Activated CD4-positive, alpha-beta T cell treated with anti-CD3 and anti-CD28 coated beads, Interleukin-2, amount 50 U/mL, for 48 hours (primary cell): ENCODE measurements at places on chromosomes 5 and 9.
A peak's percentile ranks its signal among the peaks of the same experiment; 100 is the strongest.

GRCh38 chr5:468401-468800 lies 25.4 kb downstream of the EXOC3 start:
- no peak for DNase-seq

- DNase-seq: no peak
These were observed 107.6 kb upstream of the PITX1 start for GRCh38 chr5:135141303-135142268.

GRCh38 chr5:181098762-181099601 lies 32.0 kb downstream of the OR2V1 start:
- DNase-seq: no peak

DNA sequence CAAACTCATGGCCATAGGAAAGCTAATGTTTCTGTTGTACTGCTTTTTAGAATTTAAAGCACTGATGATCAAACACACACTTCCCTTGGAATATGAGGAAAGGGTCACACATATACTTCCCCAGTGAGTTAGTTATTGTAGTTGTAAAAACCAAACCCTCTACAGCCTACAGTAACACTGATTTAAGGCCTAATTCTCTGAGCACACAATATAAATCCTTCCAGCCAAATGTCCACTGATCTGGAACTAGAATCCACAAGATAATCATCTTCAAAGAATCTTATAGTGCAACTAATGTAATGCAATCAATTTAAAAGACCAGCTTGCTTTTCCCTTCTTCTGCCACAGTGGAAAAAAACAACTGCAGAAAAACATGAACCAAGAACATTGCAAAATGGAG lies 219.3 kb downstream of the CAAP1 start:
- DNase-seq: no peak

GRCh38 chr9:109872901-109873300 lies 92.9 kb downstream of the PALM2AKAP2 start:
- DNase-seq: no peak

DNA sequence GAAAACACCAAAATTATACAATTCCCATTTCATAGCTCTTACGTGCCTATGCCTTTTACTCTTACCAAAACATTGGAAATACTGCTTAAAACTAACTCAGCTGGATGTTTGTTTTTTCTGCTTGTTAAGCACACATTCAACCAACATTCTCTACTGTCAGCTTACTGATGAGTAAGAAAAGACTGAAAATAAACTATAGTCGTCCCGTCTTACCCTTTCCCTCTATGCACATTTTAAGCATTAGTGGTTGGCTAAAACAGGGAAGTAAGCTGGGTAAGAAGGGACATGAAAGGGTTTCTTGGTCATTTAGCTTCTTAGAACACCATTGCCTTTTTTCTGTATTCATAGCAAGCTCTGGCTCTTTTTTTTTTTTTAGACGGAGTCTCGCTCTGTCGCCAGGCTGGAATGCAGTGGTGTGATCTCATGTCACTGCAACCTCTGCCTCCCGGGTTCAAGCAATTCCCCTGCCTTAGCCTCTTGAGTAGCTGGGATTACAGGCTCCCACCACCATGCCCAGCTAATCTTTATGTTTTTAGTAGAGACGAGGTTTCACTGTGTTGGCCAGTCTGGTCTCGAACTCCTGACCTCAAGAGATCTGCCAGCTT lies 232.1 kb upstream of the PCSK5 start:
- DNase-seq: no peak

- no peak for DNase-seq
These were observed 40.3 kb upstream of the BARHL1 start for GRCh38 chr9:132541870-132542830.

DNA sequence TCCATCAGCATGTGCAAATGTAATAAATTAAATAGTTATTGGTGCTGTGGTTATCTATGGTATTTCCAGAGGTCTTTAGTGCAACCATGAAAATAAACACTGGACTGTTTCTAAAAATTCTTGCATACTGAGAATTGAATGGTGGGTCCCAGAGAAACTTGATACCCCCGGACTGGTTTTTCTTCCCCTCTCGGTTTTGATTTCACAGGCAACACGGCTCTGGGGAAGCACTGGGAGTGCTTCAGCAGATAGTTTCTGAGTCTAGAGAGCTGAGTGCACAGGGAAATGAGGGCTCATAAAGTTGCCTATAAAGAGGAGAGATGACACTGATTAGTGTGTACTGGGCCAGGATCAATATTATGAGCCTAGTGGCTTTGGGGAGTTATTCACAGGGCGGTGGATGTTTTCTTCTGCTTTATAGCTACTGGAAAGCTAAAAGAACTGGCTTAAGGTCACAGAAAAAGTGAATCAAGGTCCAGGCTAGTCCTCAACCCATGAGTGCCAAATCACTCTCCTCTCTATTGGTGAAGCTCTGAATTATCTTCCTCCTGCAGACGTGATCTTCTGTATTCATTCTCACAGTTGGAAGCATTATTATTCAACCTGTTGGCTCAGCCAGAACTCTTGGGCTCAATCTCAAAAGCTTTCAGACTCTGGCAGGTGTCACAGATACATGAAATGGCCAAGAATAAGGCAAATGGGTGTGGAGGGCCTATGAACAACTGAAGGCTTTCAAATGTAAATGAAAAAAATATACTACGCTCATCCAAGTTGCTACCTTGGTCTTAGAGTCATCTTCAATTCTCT lies 170.2 kb upstream of the HMHB1 start:
- DNase-seq: no peak

DNA sequence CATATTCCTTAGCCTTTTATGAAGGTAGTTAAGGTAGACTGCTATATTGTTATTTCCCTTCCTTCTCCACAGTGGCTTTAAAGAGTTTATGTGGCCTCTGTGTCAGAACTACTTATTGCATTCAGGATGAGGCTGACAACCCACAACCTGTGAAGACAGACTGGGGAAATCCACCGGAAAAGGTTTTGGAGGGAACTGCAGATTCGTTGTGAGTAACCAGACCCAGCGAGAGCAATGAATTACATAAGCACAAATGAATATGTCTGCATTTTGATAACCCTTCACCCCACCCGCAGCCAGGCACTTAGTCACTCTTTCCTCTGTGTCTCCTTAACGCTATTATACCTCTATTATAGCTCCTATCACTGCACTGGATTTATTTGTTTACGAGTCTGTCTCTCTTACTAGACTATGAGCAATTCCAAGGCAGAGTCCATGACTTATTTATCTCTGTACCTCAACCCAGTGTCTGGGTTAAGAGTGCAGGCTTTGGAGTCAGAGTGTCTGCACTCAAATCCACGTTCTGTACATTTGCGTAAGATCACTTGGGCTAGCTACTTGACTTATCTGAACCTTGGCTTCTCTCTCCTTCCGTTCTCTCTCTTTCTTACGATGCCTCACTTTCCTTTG lies 19.2 kb downstream of the KCTD16 start:
- DNase-seq: peak; percentile 65

DNA sequence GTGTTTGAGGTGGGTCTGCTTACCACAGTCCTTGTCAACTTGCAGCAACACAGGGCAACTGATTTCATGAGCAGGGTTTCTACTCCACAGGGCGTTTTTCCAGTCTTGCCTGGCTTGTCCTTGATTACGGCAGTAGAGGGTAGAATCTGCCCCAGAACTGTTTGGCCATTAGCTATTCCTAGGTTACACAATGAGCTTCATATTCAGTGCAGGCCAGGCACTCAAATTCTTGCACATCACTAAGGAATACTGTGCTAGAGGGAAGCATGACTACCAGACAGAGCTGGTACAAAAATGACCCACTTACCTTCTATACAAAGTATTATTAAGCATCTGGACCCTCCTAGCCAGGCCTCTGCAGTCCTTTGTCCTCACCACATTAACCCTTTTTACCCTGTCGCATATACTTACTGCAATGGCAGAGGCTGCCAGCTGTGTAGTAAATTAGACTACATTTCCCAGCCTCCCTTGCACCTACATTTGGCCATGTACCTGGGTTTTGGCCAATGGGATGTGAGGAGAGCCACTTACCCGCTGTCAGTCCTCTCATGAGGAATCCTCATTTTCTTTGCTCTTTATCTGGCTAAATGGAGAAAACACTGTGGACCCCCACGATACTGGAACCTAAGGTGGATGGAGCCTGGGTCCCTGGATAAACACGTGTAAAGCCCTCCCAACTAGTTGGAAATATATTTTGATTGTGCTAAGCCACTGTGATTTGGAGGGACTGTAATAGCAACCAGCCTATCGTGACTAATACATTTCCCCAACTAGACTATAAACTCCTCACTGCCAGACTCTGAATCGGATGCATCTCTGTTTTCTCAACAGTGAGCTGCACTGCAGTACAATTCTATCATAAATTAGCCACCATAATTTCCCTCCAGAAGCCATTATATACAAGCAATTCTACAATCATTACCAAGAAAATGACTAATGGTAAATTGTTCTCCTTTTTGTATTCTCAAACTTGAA lies 218.7 kb downstream of the GLIS3 start:
- DNase-seq: no peak

DNA sequence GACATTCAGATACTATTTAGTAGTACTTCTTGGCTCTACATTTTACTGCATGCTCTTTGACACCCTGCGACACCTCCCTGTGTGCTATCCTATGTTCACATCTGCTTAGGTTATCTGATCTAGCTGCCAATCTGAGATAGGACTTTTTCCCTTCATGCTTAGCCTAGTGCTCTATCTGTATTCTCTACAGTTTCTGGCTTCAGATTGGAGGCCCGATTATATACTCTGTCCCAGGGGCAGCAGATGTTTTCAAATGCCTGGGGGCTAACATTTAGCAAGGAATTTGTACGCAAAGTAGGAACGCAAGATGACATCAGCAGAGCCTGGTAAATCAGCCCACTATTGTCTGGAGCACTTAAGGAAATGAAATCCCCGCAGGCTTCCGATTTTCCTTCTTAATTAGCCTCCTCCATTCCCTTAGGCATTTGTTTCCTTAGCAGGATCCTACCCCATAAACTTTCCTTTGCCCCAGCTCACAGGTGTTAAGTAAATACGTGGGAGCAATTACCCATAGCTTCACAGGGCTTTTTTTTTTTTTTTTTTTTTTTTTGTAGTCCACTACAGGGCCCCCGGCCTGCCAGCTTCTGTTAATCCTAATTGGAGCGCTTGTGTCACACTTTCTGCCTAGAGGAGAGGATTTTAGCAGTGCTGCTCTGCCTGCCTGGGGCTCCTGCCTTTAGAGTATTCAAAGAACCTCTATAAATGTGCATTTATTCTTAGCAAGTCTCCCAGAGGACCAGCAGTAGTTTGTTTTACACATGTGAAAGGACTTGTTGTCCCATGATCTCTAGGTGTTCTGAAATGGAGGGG lies 61.1 kb upstream of the LPAR1 start:
- no peak for DNase-seq

GRCh38 chr5:169576181-169576598 lies 7.4 kb upstream of the SPDL1 start:
- DNase-seq: no peak

- no peak for DNase-seq
These were observed 28.6 kb upstream of the CDKN2AIPNL start for GRCh38 chr5:134440201-134440755.

DNA sequence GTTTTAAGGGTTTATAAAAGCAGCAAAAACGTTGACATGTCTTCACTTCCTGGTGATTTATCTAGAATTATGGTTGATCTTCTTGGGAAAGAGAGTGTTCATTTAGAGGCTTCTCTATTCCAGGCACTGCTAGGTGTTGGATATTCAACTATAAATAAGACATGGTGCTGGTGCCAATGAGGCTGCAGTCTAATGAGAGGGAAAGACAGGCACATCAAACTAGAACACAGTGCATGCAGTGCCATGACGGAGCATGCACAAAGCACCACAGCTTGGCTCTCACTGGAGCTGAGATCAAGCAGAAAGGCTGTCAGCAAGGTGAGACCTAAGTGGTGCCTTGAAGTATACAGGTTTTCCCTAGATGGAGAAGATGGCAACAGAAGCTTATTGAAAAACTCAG lies 126.5 kb downstream of the RMI1 start:
- no peak for DNase-seq
